ENCODE measurements at places on chromosomes 2 and 18.

DNA sequence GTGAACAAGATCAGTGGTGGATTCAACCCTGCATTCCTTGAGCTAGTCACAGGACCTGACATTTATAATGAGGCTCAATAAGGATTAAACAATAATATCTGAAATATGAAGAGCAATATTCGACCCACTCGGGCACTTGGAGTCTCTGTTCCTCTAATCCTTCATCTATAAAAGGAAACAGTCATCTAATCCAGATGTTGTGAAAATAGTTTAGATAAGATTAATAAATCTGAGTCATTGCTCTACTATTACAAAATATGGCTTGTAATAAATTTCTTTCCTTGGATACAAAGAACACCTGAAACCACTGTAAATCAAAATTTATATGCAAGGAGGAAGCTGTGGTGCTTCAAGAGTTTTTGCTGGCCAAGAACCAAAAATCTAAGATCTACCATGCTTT lies 846.9 kb upstream of the ACVR2A start:
- no peak for DNase-seq

GRCh38 chr2:27074738-27075565 lies 3.5 kb upstream of the EMILIN1 start:
- no peak for DNase-seq

DNA sequence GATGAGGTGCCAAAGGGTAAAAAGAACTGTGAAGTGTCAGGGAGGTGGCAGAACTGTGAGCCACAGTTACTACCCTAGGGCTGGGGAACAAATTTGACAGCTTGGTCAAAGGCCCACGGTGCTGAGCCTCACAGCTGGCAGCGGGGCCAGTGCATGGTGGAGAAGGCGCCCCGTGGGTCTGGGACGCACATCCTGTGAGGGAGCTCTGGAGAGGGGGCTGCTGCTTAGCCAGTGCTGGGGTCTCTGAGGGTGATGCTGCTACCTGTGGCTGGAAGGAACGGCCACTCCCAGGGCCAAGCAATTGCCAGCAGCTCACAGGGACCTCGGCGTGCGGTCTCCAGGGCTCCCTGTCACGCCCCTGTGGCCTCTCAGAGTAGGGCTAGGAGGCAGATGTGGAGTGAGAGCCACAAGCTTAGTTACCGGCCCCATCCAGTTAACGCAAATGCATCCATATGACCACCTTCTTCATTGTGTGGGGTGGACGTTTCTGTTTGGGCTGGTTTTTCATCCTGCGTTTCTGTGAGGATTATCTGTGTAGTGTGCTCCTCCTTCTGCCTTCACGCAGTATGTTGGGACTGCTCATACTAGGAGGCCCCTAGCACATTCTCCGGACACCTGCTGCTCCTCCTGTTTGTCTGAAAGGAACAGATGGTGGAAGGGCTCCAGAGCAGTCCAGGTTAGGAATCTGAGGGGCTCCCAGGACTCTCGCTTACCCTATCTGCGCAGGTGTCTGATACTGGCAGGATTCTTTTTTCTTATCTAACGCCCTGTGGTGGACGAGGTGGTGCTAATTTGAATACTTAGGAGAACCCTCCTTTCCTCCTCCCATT lies 26.0 kb downstream of the STK25 start:
- DNase-seq = no peak

DNA sequence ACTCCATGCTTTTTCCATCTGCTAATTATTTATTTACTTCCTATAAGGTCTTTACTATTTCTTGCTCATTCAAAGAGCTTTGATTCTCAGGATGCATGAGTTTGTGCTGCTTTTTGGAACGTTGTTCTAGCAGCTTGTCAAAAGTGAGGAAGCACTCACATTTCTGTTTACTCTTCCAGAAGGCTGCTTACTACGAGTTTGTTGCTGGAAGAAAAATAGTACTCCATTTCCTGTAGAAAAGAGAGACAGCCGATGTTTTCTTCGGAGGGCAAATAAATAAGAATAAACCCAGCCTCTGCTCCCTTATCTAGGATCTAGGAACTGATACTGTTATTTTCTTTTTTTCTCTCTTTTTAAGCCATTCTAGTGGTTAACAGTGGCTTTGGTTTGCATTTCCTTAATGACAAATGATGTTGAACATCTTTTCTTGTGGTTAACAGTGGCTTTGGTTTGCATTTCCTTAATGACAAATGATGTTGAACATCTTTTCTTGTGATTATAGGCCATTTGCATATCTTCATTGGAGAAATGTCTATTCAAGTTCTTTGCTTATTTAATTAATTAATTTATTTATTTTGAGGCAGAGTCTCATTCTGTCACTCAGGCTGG lies 20.5 kb downstream of the CYP27A1 start:
- no peak for DNase-seq

- no peak for DNase-seq
Measured at GRCh38 chr18:21934766-21935015, 194.1 kb downstream of the MIB1 start.

- DNase-seq = no peak
Measured at GRCh38 chr2:159737292-159737916, 25.1 kb downstream of the MARCHF7 start.

- DNase-seq = no peak
Measured at GRCh38 chr2:150391779-150392178, 95.7 kb downstream of the RND3 start.

GRCh38 chr2:240211598-240212424 lies 71.4 kb upstream of the OTOS start:
- DNase-seq = no peak

GRCh38 chr2:108615480-108616090 lies 81.3 kb downstream of the LIMS1 start:
- no peak for DNase-seq

DNA sequence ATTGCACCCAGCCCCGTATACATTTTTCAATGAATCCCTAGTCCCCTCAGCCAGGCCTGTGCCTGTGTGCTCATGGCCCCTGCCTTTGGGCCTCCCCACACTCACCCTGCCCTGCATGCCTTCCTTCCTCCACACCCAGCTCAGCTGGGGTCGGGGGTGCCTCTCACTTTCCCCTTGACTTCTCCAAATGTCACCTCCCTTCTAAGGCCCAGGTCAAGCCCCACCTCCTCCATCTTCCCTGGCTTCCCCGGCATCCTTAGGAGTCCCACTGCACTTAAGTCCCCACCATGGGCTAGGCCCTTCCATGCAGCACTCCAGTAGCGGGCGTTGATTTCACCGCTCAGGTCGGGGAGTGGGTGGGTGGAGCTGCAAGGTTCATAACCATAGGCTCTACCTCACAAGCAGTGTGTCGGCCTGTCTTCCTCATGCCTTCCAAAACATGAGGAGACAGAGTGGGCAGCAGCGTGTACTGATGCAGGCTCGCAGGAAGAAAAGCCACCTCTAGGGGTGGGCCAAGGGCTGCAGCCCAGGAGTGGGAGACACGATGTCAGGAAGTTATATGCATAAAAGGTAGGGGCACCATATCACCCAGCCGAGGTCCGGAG lies 47.7 kb downstream of the DNMT3A start:
- DNase-seq = no peak

DNA sequence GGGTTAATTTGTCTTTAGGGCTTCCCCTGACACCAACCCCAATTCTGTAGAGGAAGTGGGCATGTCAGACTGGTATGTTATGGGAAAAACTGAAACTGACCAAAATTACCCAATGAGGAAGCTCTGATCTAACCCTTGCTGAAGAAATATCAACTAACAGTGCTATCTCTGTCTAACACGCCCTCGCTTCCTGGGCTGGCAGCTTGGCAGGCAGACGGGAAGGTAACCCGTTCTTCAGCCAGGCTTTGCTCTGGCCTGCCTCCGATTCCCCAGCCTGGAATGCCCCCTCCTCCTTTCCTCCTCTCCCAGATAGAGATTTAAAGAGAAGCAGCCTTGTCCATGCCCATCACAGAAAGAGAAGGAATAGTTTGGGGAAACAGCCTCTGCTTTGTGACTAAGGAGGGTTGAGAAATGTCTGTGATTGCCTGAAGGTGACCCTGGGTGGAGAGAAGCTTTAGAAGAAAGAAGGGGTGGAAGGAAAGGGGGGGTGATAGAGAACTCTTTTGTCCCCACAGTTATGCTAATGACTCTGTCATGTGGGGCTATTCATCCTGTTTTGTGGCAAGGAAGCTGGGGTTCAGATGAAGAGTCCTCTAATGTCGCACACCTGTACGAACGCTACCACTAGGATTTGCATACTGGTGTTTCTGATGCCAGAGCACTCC lies 15.4 kb downstream of the HK2 start:
- no peak for DNase-seq

DNA sequence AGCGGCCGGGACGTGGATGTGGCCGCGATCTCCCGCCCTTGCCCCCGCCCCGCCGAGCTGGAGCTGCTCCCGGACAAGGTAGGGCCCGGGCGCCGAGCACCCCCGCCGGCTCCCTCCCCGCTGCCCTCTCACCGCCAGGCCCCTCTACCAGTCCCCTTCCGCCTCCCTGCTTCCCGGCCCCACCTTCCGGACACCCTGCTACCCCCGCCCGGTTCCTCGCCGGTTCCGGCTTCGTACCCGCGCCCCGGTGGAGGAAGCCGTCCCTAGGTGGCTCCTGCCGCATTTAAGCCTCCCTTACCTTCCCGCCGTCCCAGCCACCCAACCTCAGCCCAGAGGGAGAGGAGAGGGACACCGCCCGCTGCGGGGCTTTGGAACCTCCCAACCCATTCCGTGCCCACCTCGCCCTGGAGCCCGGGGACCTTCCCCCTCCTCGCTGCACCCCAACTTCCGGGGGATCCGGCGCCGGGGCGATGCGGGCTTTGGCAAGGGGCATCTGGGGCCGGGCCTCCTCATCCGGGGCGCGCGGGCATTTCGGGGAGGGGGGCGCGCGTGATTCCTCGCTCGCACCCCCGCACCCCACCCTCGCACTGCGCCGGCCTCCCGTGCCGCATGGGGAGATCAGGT lies 475 bp downstream of the B3GNT2 start:
- no peak for DNase-seq

GRCh38 chr2:23550553-23550952 lies 165.6 kb downstream of the KLHL29 start:
- no peak for DNase-seq

- DNase-seq = peak; percentile 35
Measured at GRCh38 chr2:164538240-164538866, 82.9 kb downstream of the GRB14 start.

GRCh38 chr18:24071029-24071428 lies 56.5 kb downstream of the TTC39C start:
- DNase-seq = no peak

GRCh38 chr2:197249381-197250083 lies 61.0 kb downstream of the ANKRD44 start:
- DNase-seq = no peak
